IPS DF 6.9 (cell line): ENCODE measurements at places on chromosomes 16 and 17.

DNA sequence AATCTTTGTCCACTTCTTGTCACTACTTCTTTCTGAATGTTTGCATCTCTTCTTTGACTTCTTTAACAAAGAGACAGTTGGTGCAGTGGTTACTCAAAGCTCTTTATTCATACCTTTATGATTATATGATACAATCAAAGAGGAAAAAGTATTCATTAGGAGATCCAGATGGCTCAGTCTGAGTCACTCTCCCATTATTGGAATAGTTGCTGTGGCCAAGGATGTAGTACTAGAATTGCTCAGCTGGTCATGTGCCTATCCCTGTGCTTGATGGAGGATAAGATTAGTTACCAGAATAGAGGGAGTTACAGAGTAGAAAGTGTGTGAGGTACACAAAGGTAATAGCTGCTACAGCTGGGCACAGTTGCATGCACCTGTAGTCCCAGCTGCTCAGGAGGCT lies 18.3 kb downstream of the BCAS3 start:
- DNase-seq: no peak

- no peak for DNase-seq
Measured at GRCh38 chr17:48294020-48294805, 135.8 kb downstream of the SKAP1 start.

DNA sequence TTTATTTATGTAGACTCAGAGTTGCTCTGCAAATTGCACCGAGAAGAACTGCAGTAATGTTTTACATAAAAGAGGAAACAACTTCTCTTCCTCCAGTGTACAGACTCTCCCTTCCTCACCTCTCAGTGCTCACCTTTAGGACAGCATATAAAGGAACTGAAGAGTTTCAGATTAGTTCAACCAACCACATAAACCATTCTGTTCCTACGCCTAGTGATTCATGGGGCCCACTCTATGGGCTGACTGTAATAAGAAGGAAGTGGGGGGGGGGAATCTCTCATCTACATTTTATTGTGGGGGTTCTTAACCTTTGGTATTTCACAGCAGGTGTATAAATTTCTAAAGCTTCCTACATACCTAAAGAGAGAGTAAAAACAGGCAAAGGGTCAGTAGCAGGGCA lies 18.3 kb downstream of the ZSWIM7 start:
- DNase-seq: no peak

GRCh38 chr17:8105957-8106398 lies 12.3 kb downstream of the ALOXE3 start:
- DNase-seq: no peak

GRCh38 chr17:75295201-75296158 lies 6.2 kb upstream of the SLC25A19 start:
- no peak for DNase-seq

DNA sequence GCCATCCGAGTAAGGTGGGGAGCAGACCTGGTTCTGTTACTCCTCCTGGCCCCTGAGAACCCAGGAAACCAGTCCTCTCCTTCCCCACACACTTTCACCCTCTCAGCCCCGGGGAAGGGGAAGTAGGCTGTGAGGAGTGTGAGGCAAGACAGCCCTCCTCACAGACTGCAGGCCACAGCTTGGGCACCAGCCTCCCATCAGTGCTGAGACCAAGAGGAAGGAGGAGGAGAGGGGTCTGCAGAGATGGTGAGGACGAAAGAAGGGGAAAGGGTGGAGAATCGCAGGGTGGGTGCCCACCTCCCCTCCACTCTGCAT lies 7.0 kb downstream of the G6PC3 start:
- DNase-seq: no peak

DNA sequence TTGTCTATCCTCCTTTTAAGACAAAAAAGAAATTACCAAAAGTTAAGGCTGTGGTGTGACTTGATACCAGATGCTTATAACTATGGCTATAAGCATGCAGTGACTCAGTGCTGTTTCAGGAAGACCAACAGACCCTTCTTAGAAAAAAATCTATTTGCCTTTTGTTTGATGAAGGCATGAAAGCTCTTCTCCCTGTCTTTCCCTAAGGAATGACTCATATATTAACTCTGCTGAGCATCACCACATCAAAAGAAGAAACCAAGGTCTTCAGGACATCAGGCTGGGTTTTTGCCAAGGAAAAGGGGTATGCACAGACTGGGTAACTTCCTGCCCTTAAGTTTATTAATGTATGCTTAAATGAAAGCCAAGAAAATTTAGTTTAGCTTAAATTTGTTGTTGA lies 47.1 kb downstream of the VMP1 start:
- DNase-seq: no peak

GRCh38 chr17:39461113-39461925 lies at the start of gene CDK12:
Gene CDK12 (plus strand): TSS chr17:39461486. CDS start chr17:39462072, 586 bp downstream.
- DNase-seq: peak; percentile 99

GRCh38 chr17:47694581-47695428 lies 844 bp downstream of the TBKBP1 start:
- DNase-seq: no peak

GRCh38 chr16:71902656-71903365 lies 7.5 kb downstream of the IST1 start:
- DNase-seq: no peak

- no peak for DNase-seq
Measured at GRCh38 chr17:80646328-80646727, 101.7 kb downstream of the RPTOR start.

- DNase-seq: no peak
Measured at GRCh38 chr17:74532115-74532514, 840 bp upstream of the CD300LB start.

DNA sequence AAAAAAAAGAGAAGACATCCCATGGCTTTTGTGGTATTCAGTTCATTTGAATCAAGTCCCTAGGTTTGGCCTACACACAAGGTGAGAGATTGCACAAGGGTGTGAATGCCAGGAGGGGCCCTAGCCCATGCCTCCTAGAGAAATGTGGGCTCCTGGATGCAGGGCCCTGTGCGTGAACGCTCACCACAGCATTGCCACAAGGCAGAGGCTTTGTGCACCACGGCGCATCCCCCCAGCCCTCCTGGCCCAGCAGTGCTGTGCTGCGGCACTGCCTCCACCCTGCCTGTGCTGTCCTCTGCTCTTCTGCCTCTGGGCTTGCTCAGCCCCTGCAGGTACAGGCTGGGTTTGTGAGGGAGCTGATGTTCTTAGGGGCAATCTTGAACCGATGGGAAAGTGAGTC lies 80.9 kb upstream of the MED9 start:
- DNase-seq: no peak

- DNase-seq: no peak
Measured at GRCh38 chr16:3058139-3059030, 7.1 kb upstream of the IL32 start.

- DNase-seq: no peak
Measured at GRCh38 chr17:75872434-75873351, 5.7 kb downstream of the TRIM47 start.

- no peak for DNase-seq
Measured at GRCh38 chr16:81786321-81786720, 7.2 kb downstream of the PLCG2 start.

- no peak for DNase-seq
Measured at GRCh38 chr16:27245276-27246172, 23.0 kb downstream of the NSMCE1 start.

DNA sequence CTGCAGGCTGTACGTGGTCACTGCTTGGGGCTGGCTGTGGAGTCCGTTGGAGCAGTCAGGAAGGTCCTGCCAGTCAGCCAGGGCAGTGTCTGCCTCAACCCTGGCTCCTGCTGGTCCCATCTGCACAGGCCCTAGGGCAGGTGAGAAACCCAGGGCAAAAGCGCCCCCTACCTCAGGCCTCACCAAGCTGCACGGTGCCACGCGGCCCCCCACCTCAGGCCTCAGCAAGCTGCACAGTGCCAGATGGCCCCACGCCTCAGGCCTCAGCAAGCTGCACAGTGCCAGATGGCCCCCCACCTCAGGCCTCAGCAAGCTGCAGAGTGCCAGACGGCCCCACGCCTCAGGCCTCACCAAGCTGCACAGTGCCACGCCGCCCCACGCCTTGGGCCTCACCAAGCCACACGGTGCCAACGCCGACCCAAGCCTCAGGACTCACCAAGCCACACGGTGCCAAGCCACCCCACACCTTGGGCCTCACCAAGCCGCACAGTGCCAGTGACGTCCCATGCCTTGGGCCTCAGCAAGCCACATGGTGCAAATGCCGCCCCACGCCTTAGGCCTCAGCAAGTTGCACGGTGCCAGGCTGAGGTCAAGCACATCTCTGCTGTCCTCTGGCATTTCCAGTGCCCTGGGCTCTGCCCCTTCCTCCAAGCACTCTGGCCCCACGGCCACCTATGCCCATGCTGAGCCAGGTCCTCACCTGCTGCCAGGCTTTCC lies 5.5 kb downstream of the TMEM204 start:
- DNase-seq: no peak

GRCh38 chr17:77610972-77611521 lies 347.5 kb upstream of the TNRC6C start:
- no peak for DNase-seq

GRCh38 chr16:53714205-53715022 lies 10.5 kb downstream of the FTO start:
- DNase-seq: no peak

DNA sequence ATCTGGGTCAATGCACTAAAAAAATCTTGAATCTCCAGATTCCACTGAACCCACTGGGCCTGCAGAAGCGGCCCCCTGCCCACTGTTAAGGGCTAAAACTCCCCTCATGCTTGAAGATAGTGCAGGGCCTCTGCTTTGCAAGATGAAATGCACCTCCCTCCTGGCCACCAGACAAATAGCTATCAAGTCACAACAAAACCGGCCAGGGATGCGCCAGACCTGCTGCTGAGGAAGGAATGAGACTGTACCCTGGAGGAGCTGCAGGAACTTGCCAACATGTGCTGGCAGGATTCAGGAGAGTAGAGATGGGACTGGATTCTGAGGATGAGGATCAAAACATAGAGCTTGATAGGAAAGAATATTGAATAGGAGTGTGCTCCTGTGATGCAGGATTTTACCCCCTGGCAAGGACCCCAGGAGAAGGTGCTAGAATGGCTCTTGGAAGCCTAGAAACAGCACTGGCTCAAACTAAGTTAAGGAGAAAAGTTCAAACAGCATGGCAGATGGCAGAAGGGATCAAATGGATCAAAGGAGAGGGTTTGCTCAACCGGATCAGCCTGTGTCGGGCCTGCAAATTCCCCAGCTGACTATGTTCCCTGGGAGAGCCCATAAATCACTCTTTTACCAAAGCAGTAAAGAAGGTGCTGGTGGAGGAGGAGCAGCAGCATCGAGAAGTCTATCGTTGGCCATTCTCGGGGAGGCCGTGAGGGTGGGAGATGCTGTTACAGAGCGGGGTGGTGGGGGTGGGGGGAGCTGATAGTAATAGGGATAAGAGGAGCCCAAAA lies 27.2 kb upstream of the XYLT2 start:
- DNase-seq: no peak

DNA sequence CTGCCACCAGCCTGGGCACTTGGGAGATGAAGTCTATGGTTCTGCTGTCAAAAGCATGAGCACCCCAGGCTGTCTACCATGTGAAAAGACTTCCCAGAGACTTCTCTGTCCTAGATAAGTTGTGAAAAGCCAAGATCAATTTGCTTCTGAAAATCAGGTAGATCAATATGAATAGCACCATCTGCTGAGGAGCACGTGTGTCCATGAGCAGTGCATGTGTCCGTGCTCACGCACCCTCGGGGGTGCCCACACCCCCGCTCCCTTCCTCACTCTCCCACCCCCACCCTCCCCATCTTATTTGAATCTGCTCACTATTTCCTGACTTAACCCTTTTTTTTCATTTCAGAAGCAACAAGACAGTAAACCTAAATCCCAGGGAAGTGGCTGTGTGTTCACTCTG lies 238.3 kb upstream of the SDK2 start:
- no peak for DNase-seq

DNA sequence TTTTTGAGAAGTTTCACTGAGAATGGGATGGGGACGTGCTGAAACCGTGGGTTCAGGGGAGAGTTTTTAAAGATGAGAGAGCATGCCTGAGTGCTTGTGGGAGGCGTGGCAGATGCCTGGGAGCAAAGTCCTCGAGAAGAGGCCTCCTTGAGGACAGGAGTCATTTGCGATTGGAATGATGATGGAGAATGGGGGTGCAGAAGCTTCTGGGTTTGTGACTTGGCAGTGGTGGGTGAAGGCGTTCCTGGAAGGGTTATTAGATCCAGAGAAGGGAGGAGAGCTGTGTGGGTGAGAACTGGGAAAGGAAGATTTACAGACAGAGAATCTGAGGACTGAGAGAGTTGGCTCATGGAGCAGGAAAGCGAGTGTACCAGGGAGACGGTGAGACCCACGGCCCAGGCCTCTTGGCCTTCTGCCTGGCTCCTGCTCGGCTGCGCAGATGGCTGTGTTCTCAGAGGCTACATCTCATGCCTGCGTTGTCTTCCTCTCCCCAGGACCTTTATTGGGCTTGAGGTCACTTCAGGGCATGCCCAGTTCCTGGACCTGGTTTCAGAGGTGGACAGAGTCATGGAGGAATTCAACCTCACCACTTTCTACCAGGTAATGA lies 8.6 kb upstream of the MMP15 start:
- no peak for DNase-seq

GRCh38 chr17:33712120-33712519 lies 419.0 kb upstream of the ASIC2 start:
- DNase-seq: no peak

DNA sequence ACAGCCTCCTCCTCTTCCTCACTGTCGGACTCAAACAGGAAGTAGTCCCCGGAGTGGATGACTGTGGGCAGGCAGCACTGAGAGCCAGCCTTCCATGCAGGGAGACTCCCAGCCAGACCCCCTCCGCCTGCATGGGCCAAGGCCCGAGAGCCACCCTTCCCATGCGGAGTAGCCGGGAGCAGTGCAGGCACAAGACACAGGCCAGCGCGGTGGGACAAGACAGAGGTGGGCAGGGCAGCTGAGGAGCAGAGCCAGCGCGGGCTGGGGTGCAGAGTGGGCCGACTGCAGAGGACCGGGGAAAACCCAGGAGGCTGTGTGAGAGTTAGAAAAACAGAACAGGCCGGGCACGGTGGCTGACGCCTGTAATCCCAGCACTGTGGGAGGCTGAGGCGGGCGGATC lies 17.6 kb downstream of the CTU2 start:
- DNase-seq: no peak

DNA sequence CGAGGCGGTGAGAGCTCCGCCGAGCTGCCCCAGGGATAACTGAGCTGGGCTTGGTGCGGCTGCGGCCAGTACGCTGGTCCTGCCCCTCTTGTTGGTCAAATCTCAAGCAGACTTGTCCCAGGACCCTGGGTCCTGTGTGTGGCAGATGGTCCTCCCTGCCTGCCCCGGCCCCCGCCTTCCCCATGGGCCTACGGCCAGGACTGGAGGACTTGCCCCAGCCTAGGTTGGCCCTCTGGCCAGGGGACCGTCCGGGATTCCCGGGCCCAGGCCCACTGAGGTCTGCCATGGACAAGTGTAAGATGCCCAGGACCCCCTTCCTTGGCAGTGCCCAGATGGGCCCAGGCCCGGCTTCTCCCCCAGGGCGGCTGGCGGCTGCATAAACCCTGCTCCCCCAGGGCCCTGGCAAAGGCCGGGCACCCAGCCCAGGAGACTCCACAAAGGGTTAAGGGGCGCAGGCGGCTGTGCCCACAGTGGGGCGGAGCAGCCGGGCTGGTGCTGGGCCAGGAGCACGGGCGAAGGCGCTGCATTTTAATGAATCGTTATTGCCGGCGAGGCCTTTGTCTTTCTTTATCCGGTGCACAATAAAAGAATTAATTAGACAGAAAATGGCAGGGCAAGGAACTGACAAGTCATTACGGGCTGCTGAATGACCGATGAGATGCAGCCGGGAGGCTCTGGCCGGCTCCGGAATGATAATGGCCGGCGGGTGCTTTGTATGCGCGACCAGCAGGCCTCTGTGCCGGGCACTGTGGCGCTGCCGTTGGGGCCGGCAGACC lies 9.1 kb downstream of the SOX8 start:
- no peak for DNase-seq

GRCh38 chr17:48236681-48237134 lies 129.1 kb downstream of the SNX11 start:
- DNase-seq: no peak
